ENCODE measurements at places on chromosomes 2 and 18.

- DNase-seq, result no peak
These were observed 104.7 kb downstream of the VSNL1 start for GRCh38 chr2:17644997-17645720.

DNA sequence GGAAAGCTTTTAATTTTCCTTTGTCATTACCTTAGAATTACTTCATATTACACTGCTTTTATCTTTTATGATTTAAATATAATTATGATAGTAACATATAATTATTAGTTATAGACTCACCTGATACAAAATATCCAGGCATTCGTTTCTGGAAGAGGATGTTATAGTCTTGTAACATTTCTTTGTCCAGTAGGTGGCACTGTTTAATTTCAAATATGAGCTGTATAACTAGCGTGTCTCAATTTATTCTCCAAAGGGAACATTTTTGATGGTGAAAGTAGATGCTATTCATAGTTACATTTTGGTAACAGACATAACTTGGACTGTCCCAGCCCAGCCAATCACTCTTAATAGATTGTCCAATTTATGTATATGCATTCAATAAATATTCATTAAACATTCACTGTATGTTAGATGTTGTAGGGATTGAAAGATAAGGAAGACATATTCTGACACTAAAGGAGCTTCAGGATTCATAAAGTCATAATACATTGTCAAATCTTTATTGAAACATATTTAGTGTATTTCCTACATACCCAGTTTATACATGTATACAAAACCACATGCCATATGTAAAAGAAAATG, 19.2 kb downstream of the DAW1 start:
- DNase-seq, result no peak

DNA sequence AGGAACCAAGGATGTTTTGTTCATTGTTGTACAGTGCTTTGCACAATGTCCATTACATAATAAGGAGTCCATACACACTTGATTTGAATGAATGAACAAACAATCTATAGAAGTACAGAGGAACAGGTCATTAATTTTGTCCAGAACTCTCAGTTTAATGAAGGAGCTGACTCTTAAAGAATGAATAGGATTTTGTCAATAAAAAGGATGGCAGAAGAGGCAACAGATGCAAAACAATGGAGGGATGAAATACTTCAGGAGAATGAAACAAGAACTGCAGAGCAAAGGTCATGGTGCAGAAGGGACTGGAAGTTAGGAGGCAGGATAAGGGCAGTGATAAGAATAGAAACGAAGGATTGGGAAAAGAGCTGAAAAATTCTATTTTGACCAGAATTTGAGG, 28.7 kb upstream of the COL5A2 start:
- no peak for DNase-seq

DNA sequence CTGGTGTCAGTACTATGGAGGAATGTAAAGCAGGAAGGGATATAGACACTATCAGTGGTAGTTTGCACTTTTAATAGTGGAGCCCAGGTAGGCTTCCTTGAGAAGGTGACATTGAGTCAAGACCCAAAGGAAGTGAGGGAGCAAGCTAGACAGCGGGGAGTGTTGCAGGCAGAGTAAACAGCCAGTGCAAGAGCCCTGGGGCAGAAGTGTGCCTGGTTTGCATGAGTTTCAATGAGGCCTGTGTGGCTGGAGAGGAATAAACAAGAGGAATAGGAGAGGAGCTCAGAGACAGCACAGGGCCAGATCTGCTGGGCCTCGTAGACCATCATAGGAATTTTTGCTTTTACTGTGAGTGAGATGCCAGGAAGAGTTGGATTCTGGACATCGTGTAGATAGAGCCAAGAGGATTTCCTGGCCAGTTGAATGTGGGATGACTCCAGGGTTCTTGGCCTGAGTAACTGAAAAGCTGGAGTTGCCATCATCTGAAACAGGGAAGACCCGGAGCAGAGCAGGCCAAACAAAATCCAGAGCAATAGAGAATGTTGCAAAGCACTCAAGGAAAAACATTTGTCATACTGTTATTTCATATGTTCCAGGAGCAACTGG, 102.5 kb downstream of the SP3 start:
- DNase-seq, result no peak

DNA sequence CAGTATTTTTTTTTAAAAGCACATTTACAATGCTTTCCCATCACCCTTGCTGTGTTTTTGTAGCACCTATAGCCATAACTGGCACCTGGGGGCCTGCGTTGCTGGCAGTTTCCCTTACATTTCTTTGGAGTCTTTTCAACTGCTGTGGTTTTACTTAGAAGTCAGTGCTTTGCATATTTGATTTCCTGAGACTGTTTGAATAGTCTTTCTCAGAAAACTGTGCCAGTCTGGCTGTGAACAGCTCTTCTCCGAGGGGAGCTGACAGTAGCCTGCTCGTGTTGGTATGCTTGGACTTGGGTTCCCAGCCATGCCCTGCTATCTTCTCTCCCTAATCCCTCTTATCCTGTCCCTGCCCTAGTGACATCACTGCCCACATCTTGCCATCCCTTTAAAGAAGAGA, 81.5 kb downstream of the DPP4 start:
- no peak for DNase-seq

DNA sequence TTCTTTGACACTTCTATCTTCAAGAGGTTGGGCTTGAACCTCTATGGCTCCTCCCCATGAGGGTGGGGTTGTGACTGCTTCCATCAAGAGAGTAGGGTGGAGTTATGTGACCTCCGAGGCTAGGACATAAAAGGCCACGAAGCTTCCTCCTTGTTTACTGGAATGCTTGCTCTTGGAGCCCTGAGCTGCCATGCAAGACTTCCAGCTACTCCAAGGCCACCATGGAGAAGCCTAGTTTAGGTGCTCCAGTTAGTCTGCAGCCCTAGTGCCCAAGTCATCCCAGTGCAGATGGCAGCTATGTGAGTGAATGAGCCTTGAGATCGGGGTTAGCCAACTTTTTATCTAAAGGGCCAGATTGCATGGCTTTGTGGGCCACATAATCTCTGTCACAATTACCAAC, 2.4 kb upstream of the MERTK start:
- no peak for DNase-seq

DNA sequence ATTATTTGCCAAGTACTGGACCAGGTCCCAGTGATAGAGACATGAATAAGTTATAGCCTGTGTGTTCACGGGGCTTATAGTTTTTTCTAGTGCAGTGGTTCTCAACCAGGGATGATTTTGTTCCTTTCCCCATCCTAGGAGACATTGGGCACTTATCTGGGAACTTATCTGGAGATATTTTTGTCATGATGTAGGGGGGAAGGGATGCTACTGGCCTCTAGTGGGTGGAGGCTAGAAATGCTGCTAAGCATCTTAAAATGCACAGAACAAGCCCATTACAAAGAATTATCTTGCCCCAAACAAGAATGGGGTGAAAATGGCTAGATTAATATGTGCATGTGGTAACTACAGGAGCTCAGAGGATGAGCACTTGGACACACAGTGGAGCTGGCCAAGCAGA, 75.2 kb downstream of the KLHL29 start:
- DNase-seq, result no peak

- no peak for DNase-seq
These were observed 56.3 kb downstream of the PHLPP1 start for GRCh38 chr18:62771494-62772270.

DNA sequence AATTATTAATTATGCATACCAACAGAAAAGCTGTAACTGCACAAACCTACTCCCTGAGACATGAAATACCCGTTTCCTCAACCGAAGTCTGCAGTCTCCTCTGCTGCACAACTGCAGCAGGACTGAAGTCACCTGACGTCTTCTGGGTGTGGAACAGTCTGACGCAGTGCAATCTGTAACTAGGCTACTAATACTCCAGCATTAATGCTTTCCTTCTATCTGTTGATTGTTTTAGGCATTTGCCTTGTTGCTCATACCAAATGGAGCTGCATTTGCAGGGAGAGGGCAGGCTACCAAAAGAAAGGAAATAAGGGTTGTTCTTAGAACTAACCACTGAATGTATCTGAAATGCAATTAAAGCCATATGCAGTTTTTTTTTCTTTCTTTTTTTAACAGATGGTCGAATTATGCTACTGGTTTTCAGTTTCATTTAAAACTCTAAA, 40.1 kb downstream of the RTN4 start:
- peak; percentile 85 for DNase-seq

DNA sequence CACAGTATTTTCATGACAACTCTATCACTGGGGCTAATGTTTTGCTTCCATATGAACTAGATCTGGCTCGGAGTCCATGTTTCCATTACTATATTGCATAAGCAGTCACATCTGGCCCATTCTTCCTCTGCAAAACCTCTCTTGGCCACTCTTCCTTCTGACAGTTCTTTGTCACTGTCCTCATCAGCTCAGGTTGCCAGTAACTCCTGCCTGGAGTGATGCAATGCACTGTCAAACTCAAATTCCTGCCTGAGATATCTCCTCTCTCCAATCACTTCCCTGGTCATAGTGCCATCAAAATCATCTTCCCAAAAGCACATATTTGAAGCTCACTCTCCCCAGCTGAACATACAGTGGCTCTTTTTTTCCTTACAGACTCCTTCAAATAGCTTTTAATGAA, 66.1 kb downstream of the COLEC12 start:
- no peak for DNase-seq

DNA sequence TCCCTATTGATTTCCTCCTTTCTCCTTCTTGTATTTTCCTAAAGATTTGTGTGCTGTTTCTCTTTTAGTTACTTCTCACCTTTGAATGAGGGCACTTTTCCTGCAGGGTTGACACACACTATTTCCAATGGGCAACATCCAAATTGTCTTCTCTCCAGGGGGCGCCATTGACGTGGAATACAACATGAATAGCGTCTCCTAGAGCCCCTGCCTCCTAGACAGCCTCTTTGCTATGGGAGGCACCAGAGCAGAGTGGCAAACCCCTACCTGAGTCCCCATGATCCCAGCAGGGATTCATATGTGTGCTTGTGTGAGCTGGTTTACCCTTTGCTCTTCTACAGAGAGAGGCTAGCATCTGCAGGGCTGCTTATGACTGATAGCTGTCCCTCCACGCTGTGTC, 61.3 kb upstream of the ITSN2 start:
- peak; percentile 57 for DNase-seq

DNA sequence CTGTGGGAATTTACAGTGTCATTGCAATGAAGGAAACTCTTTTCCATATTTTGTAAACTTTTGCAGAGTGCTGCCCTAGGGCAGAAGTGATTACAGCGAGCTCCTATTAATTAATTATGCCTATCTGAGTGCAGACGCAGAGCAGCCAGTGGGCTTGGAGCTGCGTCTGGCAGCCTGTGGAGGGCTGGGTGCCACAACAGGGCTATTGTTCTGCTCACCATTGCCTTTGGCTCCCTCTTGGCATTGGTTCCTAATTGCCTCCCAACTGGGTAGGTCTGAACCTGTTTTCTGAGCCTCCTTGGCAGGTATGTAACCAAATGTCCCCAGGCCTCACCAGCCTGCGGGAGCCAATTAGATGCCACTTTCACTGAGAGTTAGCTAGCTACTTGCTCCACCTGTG, 25.6 kb upstream of the ITGB6 start:
- DNase-seq, result no peak

GRCh38 chr2:38751596-38752410, 642 bp upstream of the SRSF7 start:
- no peak for DNase-seq

DNA sequence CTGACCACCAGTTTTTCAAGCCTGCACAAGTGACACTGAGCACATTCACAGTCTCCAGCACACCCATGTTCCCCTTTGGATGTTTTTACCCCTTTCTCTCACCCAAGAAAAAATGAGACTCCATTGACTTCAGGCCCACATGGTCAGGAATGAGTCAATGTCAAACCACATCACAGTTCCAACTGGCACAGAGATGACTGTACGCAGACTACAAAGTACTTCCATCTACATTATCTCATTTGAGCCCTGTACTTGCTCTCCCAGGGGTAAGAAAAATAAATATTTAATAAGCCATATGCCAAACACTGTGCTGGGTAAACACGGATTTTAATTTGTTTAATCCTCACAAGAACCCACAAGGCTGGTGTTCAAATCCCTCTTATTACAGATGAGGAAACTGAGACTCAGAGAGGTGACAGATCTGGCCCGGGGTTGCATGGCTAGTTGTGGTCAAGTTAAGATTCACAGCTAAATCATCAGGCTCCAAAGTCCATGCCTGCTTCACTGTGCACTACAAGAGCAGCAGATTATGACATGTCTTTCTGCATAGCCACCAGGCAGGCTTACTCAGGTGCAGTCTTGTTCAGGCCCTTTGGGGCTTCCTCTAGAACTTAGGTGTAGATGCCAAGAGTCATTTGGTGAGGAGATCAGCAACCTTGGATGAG, 106.1 kb downstream of the TXNL1 start:
- no peak for DNase-seq

- DNase-seq, result no peak
These were observed 130.0 kb upstream of the RND3 start for GRCh38 chr2:150617351-150617978.

- DNase-seq, result no peak
These were observed 236.3 kb upstream of the FSIP2 start for GRCh38 chr2:185502351-185502750.

DNA sequence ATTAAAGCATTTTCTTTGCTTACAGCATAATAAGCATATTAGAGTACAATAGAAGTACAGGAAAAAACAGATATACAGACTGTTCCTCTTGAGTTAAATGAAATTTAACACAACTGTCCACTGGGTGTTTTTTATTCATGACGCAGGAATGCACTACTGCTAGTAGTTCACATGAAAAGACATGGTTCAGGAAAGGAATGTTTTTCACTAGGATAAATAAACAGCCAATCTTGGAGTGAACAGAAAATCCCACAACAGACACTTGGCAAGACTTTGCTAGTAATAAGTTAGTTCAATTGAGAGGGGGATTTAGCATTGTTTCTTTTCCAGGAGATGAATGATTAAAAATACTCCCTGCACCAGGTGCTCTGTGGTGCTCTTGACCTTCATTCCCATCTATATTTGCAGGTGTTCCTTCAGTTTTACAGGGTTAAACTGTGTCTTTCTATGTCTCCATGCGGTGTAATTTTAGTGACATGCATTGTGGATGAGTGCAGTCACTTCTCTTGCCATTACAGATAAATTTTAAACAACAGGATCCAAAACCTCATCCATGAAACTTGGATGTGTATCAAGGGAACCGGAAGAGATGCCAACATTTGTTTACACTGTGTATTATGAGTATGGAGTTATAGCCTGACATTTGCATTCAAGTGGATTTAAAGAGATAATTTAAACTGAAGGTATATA, 796.6 kb downstream of the DSC3 start:
- no peak for DNase-seq

DNA sequence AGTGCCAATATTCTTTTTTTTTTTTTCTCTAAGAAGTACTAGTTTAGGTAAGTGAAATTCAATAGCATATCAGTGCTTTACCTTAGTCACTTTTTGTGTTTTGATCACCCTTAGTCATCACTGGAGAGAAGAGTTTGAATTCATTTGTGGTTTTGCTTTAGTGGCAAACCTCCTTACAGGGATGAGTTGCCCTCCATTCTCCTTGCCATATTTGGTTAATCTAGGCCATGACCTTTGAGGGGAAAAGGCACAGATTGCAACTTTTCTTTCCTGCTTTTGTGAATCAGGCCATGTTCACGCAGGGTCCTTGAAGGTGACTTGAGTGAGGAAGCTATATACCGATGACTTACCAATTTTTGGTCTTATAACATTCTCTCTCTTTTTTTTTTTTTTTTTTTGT, 34.4 kb downstream of the PLEKHA3 start:
- no peak for DNase-seq

Measured in Peyer's patch (tissue), 4 donors.